ENCODE measurements at places on chromosomes 13 and 19.

GRCh38 chr19:18007044-18007916, 690 bp upstream of the ARRDC2 start:
- DNase-seq: peak; percentile 73

DNA sequence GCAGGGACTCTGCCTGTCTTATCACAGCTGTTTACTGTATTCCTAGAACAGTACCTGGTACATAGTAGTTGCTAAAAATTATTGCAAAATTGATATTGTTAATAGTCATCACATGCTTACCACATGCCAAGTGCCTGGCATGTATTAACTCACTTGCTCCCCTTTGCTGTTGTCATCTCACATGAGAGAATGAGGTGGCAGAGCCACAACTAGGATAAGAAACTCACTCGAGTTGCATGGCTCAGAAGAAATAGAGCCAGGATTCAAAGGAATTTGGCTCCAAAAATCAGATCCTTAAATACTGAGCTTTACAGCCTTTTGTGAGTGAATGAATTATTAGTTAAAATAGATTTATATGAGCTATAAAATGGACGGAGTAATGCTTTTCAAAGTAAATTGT, 42.6 kb downstream of the B3GLCT start:
- no peak for DNase-seq

DNA sequence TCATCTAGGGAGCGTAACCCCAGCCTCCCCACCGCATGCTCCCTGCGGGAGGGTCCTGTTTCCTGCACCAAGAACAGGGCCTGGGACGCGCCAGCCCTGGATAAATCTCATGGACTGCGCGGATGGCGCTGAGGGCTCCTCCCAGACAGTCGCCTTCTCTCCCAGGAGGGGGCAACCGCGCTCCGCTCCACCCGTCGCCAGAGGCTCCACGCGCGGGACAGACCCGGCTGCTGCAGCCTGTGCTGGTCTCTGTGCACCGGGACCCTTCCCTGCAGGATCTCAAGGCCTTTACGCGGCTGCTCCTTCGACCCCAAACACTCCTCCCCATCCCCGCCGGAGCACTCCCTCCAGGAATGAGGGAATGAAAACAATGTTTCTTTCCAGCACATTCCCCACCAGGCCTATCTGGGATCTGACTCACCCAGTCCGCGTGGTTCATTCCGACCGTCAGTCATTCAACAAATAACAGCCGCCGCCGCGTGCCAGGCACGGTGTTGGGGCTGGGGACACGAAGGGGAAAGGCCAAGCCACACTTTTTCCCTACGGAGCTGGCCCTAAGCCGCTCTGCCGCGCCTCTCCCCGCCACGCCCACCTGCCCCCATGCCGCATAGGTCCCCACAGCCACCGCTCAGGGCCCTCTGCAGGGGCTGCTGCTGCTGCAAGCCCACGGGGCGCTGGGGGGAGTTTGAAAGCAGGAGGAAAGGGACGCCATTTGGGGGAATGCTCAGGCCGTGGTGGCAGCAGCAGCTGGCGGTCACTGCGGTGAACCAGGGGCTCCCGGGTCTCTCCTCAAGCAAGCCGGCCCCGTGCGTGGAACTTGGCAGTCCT, 6.0 kb downstream of the PNMA8B start:
- DNase-seq: no peak

DNA sequence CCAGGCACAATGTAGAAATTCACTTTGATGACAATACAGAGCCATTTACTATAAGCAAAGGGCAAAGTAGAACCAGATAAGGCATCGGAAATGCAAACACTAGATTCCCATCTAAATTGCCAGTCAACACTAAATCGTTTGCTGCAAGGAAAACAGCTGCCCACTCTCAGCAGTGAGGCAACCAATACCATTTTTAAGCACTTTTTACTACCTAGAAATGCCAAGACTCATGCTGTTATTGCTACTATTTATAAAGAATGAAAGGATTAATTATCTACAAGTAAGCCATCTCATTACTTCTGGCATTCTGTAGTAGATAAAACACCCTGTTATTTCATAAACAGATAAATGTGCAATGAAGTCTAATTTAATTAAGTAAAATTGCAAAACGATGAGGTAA, 422.0 kb downstream of the FGF14 start:
- no peak for DNase-seq

- DNase-seq: no peak
These were observed 1.1 kb upstream of the PRAM1 start for GRCh38 chr19:8503510-8503909.

GRCh38 chr13:75761369-75761768, 125.2 kb downstream of the LMO7 start:
- DNase-seq: no peak

DNA sequence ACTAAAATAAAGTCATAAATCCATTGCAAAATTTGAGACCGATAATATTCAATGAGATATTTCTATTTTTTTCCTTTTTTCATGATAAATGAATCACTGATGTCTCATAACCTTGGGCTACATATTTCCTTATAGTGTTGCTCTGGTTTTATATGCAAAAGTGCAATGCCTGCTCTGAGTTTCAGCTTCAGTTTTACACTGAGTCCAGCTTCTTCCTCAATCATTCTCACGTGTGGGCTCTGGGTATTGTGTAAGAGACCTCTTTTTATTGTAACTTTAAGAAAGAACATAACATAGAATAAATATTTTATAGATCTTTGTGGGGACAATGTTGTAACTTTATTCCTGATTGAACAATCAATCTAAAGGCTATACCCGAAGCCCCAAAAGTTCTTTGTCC, 280.2 kb upstream of the EDNRB start:
- DNase-seq: no peak

DNA sequence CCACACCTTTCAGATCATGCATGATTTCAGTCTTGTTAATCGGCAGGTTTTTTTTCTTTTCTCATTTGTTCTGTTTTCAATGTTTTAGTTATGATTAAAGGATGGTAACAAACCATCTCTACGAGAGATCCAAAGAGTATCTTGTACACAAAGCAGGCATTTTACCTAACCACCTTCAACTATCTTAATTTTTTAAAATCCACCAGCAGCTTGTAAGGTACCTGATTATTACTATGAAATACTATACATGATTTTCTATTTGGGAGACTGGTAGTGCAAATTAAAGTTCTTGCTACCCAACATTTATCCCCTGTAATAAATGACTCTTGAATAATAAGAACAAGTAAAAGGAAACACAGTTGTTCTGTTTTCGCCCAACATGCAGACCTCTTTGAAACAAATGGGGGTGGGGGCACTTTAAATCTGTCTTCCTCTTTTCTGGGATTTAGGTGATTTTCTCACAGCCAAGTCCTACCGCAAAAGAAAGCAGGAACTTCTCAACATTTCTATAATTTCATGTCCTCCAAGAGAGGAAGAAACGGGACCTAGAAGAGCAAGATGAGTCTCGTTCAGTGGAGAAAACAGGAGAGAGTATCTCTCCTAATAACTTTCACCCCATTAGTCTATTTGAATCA, 3.6 kb downstream of the POU4F1 start:
- DNase-seq: no peak

GRCh38 chr19:17681505-17682125, 6.5 kb downstream of the UNC13A start:
- peak; percentile 21 for DNase-seq
